ENCODE measurements at places on chromosomes 5 and 9. TPM values are rescaled to one million over a fixed set of nuclear protein-coding genes. Genes with fewer than 3 reads are reported as not detected.

ADAMTS12 gene
- polyA plus RNA-seq = not detected

PRDM9 gene
- polyA plus RNA-seq = not detected

LRRC19 gene
- 0.10 TPM for polyA plus RNA-seq

SLC9A3 gene
- 2.5 TPM for polyA plus RNA-seq

SLCO6A1 gene
- polyA plus RNA-seq = not detected

NREP gene
- polyA plus RNA-seq = 1.9 TPM

DIPK1B gene
- not detected for polyA plus RNA-seq

BDP1 gene
- polyA plus RNA-seq = 18.1 TPM

TMEM174 gene
- polyA plus RNA-seq = not detected

INSL4 gene
- not detected for polyA plus RNA-seq

- no peak for DNase-seq
Measured at GRCh38 chr9:92714787-92715487, 45.0 kb upstream of the IPPK start.

GRCh38 chr5:93791518-93791972 is 50.1 kb upstream of the POU5F2 start:
- DNase-seq = no peak

DNA sequence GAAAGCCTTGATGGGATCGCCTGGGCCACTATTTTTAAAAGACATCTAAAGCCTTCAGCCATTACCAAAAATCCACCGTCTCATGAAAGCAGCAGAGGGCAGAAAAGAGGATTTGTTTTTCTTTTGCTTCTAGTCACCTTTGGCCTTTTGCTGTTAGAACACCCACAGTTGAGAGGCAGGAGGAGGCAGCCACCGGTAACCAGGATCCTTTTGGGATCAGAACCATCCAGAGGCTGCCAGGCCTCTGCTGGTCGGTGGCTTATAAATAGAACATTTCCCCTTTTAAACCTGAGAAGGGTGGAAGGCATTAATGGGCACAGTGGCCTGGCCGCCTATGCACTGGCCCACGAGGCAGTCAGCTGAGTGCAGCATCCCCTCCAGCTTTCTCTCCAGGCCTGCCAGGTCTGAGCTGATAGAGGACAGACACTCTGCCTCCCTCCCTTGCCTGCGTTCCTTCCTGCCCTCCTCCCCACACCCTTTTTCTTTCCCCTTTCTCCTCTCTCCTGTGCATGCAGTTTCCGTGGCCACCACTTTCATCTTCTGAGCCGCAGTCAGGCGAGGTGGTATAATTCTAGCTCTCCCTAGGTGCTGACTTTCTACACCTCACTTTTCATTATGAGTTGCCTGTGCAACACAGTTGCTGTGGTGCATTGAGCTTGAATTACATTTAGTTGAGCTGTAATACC is 253.4 kb downstream of the ARHGAP26 start:
- no peak for DNase-seq

GRCh38 chr9:120532475-120532874 is 47.5 kb downstream of the CDK5RAP2 start:
- DNase-seq = no peak

DNA sequence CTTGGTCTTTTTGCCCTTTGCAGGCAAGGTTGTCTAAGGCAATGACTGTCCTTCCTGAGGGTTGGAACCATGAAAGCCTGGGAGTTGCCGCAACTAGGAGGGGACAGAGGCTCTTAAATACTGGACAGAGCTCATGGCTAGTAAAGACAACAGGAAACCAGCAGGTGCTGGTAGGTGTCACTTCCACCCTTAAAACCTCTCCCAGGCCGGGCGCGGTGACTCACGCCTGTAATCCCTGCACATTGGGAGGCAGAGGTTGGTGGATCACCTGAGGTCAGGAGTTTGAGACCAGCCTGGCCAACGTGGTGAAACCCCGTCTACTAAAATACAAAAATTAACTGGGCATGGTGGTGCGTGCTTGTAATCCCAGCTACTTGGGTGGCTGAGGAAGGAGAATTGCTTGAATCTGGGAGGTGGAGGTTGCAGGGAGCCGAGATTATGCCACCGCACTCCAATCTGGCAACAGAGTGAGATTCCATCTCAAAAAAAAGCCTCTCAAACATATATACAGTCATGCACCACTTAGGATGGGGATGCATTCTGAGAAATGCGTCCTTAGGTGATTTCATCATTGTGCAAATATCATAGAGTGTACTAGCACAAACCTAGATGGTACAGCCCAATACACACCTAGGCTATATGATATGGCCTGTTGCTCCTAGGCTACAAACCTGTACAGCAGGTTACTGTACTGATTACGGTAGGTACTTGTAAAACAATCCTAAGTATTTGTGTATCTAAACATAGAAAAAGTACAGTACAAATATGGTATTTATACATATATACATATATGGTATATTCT is 102.7 kb downstream of the HSPA4 start:
- DNase-seq = no peak

- no peak for DNase-seq
Measured at GRCh38 chr5:61020415-61020814, 75.4 kb downstream of the NDUFAF2 start.

GRCh38 chr5:156329171-156329611 is 2.2 kb downstream of the SGCD start:
- no peak for DNase-seq

DNA sequence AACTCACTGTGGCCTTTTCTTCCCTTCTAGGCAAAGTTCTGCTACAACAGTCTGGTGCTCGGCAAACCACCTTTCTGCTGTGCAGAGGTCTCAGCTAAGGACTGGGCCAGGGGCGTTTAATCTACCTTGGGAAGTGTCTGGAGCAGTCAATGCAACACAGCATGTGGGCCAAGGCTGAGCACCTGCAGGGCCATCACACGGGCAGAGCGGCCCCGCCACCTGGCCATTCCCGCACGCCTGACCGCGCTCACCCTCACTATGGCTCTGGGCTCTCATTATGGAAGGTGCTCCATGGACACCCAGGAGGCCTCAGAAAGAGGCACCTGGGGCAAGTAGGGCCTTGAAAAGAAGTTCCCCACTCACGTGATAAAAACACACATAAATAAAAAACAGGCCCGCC is 65.7 kb upstream of the TBC1D9B start:
- no peak for DNase-seq

DNA sequence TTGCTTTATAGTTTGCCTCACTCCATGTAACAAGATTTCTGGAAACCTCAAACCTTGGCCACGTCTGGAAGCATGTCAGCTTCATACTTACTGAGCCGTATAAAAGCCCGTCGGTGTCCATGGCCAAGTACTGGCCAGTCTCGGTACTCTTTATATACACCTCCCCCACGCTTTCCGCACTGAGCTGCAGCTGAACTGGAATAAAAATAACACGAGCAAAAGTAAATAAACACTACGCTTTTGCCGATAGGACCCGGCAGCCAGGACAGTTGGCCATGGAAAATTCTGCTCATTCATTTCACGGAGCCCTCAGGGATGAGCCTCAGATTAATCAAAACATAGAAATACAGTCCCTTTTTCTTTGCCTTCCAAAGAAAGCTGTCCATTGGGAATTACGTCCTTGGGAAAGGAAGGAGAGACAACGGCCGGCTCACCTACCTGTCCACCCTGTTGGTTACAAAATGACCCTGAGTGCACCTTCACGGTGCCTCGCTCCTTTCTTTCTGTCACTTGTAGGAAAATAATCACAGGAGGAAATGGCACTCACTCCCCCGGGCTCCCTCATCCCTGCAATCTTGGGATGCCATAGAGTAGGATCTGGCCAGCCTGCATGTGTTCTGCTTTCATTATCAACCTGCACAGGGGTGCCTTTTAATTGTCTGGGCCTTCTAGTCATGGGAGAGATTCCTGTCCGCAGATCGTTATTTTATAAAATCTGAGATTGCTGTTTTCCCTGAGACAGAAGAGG is 85.1 kb downstream of the FGF1 start:
- no peak for DNase-seq

DNA sequence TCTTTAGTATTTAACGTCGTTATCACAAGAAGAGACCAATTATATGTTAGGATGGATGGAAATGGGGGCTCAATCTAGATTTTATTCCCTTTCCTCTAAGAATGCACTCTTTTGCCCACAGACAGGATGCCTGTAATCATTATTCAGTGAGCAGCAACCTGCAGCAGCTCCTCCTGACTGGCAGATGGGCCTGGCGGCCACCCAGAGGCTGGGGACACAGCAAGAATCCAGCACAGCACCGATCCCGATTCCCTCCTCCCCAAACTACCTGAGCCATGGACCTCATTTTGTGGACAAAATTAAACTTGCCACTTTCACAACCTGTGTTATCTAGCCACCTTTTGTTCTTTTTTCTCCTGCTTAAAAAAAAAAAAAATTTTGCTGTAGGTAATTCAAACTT is 101.0 kb downstream of the USP20 start:
- DNase-seq = no peak

- DNase-seq = no peak
Measured at GRCh38 chr5:133618141-133618540, 5.8 kb upstream of the FSTL4 start.

GRCh38 chr5:55110217-55110616 is 7.8 kb downstream of the GZMA start:
- DNase-seq = no peak

DNA sequence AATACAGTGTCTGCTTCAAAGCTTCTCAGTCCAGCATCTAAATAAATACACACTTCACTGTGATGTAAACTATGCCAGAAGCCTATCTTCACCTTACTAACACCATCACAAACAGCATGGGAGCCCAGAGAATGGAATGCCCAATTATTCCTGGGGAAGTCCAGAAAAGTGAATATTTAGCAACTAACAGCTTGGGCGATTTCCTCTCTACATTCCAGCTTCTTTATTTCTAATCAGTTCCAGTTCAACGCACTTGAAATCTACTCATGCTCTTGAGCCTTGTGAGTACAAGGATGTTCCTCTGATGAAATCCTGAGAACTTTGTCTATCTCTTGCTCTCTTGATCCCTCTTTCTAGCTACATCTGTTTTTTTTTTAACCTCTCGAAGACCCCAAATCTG is 100.4 kb upstream of the C9orf72 start:
- DNase-seq = no peak

GRCh38 chr5:180557217-180557809 is 34.0 kb downstream of the SCGB3A1 start:
- no peak for DNase-seq
